NCI-H2081 (cell line): ENCODE measurements at places on chromosomes 12 and 14.

- peak; percentile 36 for DNase-seq
Observed at GRCh38 chr14:56482310-56482911, 97.2 kb upstream of the TMEM260 start.

- no peak for DNase-seq
Observed at GRCh38 chr14:92995620-92996019, 72.7 kb downstream of the CHGA start.

GRCh38 chr12:99067171-99067785, 422.2 kb downstream of the APAF1 start:
- no peak for DNase-seq

- no peak for DNase-seq
Observed at GRCh38 chr12:33551006-33551405, 111.4 kb upstream of the SYT10 start.
